ENCODE measurements at places on chromosomes 6 and 20. TPM values are rescaled to one million over a fixed set of nuclear protein-coding genes. Genes with fewer than 3 reads are reported as not detected.

WFDC10B gene
- total RNA-seq = not detected

KIF6 gene
- not detected for total RNA-seq

- DNase-seq = no peak
Measured at GRCh38 chr6:140025171-140025570, 650.7 kb upstream of the CITED2 start.

DDO gene
- total RNA-seq = not detected

GRCh38 chr20:46731770-46732169, 22.3 kb downstream of the SLC2A10 start:
- no peak for DNase-seq

- no peak for DNase-seq
Measured at GRCh38 chr20:19275630-19276071, 63.2 kb downstream of the SLC24A3 start.

DNA sequence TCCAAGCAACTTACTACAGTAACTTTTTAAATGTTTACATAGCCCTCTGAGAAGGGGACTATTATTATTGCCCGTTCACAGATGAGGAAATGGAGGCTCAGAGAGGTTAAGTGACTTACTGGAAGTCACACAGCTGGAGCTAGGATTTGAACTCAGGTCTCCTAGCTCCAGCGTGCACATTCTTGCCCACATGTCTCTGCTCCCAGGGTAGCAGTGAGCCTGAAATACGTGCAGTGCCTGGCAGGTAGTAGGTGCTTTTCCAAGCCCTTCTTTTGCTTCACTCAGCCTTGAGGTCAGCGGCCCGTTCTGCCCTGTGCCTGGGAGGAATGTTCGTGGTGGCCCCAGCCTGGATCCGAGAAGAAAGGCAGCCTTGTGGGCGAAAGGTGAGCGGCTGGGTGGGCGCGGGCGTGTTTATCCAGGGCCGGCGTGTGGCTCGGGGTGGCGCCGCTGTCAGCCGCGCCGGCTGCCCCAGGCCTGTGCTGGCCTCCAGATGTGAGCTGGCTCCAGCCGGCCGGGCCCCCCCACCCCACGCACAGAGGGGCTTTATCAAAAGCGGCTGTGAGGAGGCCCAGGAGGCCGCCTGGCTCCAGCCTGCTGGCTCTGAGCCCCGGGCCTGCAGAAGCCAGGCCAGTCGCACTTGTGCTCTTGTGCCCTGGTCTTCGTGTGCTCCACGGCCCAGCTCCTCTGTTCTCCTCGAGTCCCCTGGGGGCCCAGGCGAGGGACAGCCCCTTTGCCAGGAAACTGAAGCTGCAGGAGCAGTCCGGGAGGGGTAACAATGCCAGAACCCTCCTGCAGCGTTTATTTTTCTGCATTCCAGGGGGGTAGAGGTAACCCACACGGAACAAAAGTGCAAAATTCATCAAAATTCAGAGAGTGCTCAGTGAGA, 58.1 kb downstream of the UBE2V1 start:
- DNase-seq = no peak

LY86 gene
- not detected for total RNA-seq
